ENCODE measurements at places on chromosomes 4 and X. TPM values are rescaled to one million over a fixed set of nuclear protein-coding genes. Genes with fewer than 3 reads are reported as not detected.

The DRD5 gene
- not detected for total RNA-seq

The FABP2 gene
- total RNA-seq = not detected

The CDS1 gene
- total RNA-seq = not detected

The CXCL11 gene
- total RNA-seq = not detected

The SLC26A1 gene
- 0.49 TPM for total RNA-seq

The FAT4 gene
- total RNA-seq = not detected

DNA sequence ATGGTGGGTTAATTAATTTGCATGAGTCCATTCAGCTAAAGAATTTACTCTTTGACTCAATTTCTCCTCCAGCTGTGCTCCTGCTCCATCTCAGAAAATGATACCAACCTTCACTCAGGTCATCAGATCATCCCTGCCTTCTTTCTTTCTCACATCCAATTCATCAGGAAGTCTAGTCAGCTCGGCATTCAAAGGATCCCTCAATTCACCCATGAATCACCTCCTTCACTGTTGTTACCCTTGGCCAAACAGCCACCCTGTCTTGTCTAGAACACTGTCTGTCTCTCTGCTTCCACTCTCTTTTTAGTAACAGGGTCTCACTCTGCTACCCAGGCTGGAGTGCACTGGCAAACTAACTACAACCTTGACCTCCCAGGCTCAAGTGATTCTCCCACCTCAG is 337.4 kb upstream of the SFRP2 start:
- no peak for DNase-seq

DNA sequence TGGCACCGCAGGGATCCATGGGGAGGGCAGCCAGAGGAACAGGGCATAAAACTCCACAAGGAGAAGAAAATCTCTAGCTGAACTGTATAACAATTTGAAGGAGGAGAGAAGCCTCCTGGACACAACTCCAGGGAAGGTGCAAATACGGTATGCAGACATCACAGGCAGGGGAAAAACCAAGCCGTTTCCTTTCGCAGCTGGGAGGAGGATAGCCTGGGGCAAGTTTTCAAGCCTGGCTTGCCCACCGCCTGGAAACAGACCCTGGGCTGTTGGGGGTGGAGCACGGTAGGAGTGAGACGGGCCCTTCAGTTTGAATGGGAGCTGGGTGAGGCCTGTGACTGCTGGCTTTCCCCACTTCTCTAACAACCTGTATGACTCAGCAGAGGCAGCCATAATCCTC is 43.4 kb upstream of the TAF9B start:
- no peak for DNase-seq

DNA sequence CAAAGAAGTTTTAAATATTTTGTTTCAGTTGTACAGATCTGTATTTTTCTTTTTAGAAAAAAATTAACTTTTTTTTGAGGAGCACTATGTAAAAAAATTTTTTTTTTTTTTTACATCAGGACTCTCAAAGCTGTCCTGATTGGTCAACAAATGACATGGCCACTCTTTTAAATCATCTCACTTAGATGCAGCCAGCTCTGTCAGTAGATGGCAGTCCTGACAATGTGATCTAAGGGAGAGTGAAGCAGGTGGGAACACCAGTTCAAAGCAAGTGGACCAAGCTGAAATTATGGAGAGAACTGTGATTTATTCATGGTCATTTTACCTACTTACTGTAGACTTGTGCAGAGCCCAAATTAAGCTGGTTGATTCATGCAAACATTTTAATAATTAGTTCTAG is 174.7 kb upstream of the GPRIN3 start:
- DNase-seq = no peak

GRCh38 chr4:134780244-134780643 is 578.7 kb upstream of the PABPC4L start:
- no peak for DNase-seq

DNA sequence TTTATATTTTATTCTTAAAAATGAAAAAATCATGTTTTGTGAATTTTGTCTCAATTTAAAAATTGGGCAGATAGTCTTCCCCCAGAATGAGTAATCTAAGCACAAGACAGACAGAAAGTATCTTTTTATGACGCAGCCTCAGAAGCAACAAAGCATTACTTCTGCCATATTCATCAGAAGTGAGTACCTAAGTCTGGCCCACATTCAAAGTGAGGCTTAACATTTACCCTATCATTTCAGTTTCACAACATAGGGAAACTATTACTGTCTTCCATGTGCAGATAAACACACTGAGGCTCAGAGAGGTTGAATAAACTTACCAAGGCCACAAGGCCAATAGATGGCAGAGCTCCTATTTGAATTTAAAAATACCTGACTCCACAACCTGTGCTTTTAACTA is 4.4 kb upstream of the PRDX4 start:
- DNase-seq = no peak

- no peak for DNase-seq
These were observed 56.9 kb downstream of the MAD2L1 start for GRCh38 chr4:120009731-120010130.

DNA sequence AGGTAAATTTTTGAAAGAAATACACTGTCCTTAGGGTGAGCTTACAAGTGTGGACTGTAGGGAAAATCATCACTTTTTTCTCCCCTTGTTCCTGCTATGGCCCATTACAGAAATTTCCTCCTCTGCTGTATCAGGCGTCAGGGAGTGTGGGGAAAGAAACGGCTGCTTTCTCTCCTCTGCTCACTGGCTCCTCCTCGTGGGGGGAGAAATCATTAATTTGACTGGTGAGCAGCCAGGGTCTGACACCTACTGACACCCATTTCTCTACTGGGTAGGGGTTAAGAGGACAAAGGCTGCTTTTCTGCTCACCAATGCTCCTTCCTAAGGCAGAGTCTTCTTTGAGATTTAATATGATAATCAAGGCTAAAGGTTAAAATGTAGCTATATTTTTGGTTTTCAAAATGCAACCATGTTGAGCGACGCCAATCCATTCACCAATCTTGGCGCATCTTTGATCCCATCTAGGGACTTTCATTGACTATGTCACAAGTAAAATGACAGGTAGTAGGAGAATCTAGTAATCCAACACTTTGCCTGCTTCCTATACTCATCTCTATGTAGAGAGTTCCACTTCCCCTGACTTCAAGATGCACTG is 25.1 kb downstream of the SETD7 start:
- DNase-seq = peak; percentile 20

- DNase-seq = no peak
These were observed at the start of gene HTR2C for GRCh38 chrX:114583646-114584374. Gene HTR2C, plus strand, starts transcription at chrX:114584086. Its CDS starts 142,851 bp downstream, at chrX:114726937.

DNA sequence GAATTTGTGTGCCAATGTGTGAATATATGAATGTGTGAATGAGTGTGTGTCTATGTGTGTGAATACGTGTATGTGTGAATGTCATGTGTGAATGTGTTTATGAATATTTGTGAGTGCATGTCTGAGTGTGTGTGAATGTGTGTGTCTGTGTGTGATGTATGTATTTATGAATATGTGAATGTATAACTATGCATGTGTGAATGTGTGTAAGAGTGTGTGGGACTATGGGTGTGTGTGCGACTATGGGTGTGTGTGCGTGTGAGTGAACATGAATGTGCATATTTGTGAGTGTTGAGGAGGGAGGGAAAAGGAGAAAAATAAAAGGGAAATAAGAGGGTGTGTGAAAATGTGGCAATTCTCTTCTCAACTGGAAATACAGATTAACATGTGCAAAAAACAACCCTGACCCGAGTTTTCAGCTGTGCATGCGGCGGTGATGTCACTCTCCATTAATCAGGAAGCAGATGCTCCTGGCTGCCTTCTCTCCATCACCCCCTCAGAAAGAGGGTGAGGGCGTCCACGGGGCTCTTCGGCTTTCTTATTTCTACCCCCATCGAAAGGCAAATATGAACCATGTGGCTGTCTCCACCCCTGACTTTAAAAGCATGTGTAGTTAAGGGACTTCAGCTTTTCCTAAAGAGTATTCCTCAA is 219.8 kb downstream of the MAML3 start:
- no peak for DNase-seq

DNA sequence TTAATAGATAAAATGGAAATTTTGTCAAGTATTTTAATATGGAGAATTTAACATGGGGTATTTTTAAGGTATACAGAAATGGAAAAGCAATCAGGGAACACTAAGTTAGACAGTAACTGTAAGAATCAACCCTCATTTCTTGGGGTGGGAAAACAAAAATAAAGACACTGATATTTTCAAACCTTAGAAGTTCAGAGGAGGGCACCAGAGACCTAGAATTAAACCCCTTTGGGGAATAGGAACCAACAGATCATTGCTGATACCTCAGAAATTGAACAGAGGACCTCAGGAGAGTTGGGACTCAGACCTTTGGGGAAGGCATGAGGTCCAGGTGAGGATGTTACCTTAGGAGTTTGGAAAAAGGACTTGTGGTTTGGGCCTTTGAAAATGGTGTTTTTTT is 435.6 kb downstream of the TMA16 start:
- no peak for DNase-seq

GRCh38 chr4:7103607-7104365 is 35.9 kb upstream of the GRPEL1 start:
- DNase-seq = no peak

- no peak for DNase-seq
These were observed 10.3 kb downstream of the PKD2 start for GRCh38 chr4:88017516-88018297.

DNA sequence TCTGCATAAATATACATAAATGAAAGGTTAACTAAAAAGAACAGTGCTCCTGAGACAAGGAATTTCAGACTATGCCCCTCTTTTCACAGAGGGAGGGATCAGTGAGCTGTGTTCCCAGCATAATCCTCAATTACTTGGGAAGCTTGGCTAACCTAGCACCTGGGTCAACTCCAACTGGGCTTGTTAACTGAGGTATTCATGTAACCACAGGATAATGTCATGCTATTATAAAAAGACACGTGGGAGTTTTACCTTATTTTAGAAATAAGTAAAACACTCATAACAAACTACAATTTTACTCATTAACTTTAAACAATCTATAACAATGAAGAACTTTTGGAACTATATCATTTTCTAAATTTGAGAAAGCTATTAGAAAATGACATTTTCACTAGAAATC is 48.6 kb downstream of the RPGR start:
- no peak for DNase-seq

DNA sequence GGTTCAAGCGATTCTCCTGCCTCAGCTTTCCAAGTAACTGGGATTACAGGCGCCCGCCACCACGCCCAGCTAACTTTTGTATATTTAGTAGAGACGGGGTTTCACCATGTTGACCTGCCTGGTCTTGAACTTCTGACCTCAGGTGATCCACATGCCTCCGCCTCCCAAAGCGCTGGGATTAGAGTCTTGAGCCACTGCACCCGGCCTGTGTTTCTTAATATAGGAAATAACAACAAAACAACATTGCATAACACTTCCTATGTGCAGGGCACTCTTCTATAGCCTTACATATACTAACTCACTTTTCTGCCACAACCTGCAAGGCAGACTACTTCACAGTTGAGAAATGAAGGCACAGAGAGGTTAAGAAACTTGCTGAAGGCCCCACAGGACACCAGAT is 12.8 kb upstream of the TMEM131L start:
- DNase-seq = no peak

DNA sequence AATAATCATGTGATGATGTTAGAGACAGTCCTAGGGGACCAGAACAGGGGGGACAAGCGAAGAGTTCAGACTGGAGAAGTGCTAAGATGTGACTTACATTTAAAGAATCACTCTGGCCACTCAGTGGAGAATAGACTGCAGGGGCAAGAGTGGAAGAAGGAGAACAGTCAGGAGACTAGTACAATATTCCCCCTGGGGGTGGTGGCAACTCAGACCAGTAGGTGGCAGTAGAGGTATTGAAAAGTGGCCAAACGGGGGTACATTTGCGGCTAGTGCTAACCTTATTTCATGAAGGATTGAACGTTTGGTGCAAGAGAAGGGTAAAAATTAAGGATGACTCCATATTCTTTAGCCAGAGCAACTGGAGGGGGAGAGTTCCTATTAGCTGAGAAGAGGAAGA is 2.7 kb upstream of the BMX start:
- DNase-seq = peak; percentile 16

DNA sequence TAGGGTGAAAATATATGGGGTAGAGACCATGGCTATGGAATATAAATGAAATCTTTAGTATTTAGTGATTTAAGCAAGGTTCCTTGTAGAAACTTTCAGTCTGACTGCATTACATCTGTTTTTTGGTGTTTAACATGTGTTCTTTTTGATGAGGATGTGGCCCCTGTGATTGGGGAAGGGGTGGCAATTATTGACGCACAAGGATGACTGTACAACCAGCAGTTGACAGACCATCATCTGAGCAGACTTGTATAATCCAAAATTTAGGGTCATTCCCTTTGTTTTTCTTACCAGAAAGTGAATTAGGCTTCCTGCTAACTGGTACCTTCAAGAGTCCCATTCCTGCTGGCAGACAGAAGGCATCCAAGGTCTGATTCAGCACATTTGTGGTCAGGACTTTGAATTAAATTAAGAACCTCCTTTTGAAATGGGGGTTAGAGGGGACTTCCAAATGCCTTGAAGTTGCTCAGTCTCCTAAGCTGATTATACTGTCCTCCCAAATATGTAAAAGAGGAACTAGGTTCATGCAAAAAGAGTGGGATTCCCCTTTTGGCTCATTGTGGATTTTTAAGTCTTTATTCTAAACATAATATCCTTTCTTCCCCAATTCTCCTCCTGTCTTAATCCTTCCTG is 112.4 kb upstream of the CXCL13 start:
- no peak for DNase-seq

DNA sequence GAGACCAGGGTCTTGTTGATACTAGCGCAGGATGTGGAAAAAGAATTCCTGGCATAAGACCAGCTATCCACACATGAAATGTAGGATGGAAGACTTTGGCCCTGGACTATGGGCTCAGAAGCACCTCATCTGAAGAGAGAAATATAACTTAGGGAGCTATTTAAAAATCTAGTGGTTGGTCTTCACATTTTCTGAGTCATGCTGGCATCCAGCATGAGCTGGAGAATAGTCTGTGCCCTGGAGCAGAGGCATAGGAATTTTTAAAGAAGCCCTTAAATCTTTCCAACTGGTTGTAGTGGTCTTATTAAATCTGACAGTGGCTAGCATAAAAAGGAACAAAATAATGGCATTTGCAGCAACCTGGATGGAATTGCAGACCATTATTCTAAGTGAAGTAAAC is 86.3 kb downstream of the SMARCA5 start:
- no peak for DNase-seq

DNA sequence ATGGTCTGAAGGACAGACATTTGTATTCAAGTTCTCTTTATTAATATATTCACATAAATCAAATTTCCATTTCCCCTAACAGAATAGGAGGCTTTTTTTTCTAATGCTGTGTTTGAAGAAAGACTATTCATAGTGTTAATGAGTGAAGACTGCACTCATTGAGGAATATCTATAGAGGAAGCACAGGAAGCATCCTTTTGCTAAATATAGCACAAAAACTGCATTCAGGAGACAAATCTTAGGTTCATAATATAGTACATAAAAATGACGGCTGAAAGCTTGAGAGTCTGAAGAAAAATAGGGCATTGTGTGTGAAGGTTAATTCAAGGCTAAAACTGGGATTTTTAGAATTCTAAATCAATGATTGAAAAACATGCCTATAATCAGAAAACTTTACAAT is 50.4 kb upstream of the ANKRD50 start:
- DNase-seq = no peak

- no peak for DNase-seq
These were observed 36.6 kb downstream of the MAP7D3 start for GRCh38 chrX:136214551-136214950.

- DNase-seq = no peak
These were observed 999.2 kb downstream of the ADGRL3 start for GRCh38 chr4:62199291-62199810.

GRCh38 chr4:72388521-72388920 is 180.5 kb downstream of the ADAMTS3 start:
- no peak for DNase-seq

Measured in activated T-helper 1 cell treated with anti-CD3 and anti-CD28 coated beads, Interleukin-12 subunit alpha, Interleukin-12 subunit beta, Interleukin-2, Interleukin-4 antibody, amounts not matched to agents 30 ng/mL and 10 ng/mL and 1 ng/mL, durations not matched to agents 14 hours and 24 hours and 36 hours (primary cell).